Thoracic aorta (tissue), 2 donors: ENCODE measurements at places on chromosomes 1 and 21.

DNA sequence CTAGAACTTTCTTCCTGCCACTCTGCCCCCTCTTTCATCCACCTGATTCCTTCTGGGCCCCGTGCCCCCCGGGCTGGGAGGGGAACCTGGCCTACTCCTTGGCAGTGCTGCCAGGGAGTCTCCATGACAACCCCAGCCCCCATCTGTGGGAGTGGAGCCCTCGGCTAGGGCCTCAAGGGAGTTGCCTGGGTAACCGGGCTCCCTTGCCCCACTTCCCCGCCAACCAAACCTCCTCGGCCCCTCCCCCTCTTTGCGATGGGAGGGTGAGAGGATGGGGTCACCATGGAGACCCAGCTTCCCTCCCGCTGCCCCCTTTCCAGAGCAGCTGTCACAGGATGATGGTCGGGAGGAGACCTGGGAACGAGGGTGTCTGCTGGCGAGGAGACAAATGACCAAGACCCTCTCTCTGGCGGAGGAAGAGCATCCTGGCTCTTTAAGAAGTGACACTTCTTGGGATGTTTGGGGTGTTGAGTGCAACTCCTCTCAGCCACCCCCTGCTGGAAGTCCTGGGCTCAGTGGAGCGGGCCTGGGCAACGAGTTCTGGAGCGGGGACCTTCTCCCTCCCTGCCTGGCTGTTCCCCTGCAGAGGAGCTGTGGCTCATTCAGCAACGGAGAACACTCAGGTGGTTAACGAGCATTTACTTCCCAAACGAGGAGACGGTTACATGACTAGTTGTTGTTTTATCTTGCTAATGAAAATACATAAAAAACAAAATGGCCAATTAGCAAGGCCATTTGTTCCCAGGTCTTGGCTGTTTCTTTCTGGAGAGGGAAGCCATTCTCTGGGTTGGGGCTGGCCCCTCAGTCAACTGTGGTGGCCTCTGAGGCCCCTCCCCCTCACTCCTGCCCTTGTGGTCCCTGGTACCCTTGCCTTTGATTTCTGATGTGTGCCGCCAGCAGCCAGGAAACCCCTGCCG is 82.8 kb downstream of the UBIAD1 start:
- no peak overlapping the region for H3K27ac ChIP-seq
- no peaks in the 10 kb centered on the region for H3K36me3 ChIP-seq
- no peaks in the 10 kb centered on the region for H3K4me1 ChIP-seq
- H3K4me3 ChIP-seq: no peak overlapping the region
- no peak for DNase-seq
- no peaks in the 10 kb centered on the region for H3K27me3 ChIP-seq

GRCh38 chr1:3403388-3404231 is 50.9 kb upstream of the ARHGEF16 start:
- H3K27me3 ChIP-seq: no peaks in the 10 kb centered on the region
- H3K4me1 ChIP-seq: peaks cover 54% of the 10 kb centered on the region
- no peak overlapping the region for H3K4me3 ChIP-seq
- H3K36me3 ChIP-seq: peaks cover 32% of the 10 kb centered on the region
- H3K27ac ChIP-seq: peak overlapping the region; percentile 42
- no peak for DNase-seq

DNA sequence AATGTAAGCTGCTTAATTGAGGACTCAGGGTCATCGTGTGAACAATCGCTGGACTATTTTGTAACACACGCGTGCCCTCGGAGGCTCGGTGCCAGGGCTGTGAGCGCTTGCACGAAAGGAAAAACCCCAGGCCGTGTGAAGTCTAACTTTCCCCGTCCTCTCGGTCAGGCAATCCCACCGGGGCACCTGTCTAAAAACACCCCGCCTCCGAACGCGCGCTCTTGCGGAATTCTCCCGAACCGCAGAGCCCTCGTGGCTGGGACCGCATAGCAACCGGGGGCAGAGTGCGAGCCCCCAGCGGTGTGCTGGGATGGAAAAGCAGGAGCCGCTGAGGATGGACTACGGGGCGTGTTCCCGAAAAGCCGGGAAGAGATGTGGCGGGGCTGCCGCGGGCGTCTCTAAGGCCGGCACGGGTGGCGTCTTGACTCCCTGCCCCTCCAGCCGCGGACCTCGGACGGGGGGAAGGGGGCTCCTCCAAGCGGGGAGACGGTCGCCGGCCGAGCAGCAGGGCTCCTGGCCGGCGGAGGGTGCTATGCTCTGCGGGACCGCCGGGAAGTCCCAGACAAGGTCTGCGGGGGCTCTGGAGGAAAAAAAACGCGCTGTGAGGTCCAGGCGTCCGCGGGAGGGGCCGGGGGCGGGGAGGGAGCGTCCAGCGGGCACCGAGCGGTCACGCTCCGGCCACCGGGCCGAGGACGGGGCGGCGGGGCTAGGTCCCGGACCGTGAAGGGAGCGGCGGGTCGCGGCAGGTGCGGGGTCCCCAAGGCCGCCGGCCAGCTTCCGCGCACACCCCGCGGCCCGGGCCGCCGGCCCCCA is 936 bp downstream of the ZBTB21 start:
- H3K4me1 ChIP-seq: no peaks in the 10 kb centered on the region
- H3K36me3 ChIP-seq: no peaks in the 10 kb centered on the region
- H3K4me3 ChIP-seq: peak overlapping the region; percentile 83
- no peaks in the 10 kb centered on the region for H3K27me3 ChIP-seq
- H3K27ac ChIP-seq: peak overlapping the region; percentile 98

GRCh38 chr1:32031578-32032274 is 18.1 kb downstream of the KHDRBS1 start:
- no peaks in the 10 kb centered on the region for H3K27me3 ChIP-seq
- H3K4me1 ChIP-seq: peaks cover 9% of the 10 kb centered on the region
- H3K4me3 ChIP-seq: peak overlapping the region; percentile 19
- DNase-seq: no peak
- H3K27ac ChIP-seq: peak overlapping the region; percentile 13

- no peaks in the 10 kb centered on the region for H3K4me1 ChIP-seq
- no peaks in the 10 kb centered on the region for H3K36me3 ChIP-seq
Observed at GRCh38 chr21:17901458-17902079, 82.4 kb upstream of the C21orf91 start.

GRCh38 chr1:91161749-91162148 is 139.9 kb upstream of the ZNF644 start:
- H3K4me1 ChIP-seq: no peaks in the 10 kb centered on the region
- no peak overlapping the region for H3K4me3 ChIP-seq
- DNase-seq: no peak

DNA sequence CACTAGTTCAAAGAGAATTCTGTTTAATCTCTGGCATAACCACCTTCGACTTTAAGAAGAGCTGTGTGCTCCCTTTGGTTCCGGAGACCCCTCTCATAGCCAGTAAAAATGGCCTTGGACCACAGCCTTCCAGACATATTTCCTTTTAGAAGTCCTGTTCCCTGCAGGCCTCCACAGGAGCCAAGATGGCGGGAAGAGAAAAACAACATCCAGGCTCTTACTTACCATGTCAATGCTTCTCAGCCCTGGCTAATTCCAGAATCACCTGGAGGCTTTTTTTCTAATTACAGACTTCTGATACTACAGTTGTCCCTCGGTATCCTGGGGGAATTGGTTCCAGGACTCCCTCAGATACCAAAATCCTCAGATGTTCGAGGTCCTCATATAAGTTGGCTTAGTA is 362.5 kb downstream of the PBX1 start:
- no peaks in the 10 kb centered on the region for H3K36me3 ChIP-seq
- H3K4me3 ChIP-seq: no peak overlapping the region
- no peak overlapping the region for H3K27ac ChIP-seq
- no peaks in the 10 kb centered on the region for H3K4me1 ChIP-seq
- no peak for DNase-seq

DNA sequence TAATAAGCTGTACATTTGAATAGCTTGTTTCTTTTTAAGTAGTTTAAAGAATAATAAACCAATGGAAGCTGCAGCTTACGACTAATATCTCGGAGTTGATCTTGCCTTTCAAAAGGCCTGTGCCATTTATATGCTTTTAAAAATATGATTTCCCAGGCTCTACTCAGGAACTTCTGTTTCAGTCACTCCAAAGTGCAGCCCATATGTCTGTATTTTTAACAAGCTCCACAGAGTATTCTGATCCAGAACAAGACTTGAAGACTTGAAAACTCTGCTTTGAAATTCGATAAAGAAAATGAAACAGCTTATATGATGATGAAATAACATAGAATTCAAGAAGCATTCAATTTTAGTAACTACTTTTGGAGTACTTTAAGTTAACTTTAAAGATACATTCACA is 79.1 kb upstream of the PLPPR4 start:
- no peak for DNase-seq
- H3K36me3 ChIP-seq: no peaks in the 10 kb centered on the region
- no peaks in the 10 kb centered on the region for H3K4me1 ChIP-seq
- H3K27me3 ChIP-seq: no peaks in the 10 kb centered on the region

DNA sequence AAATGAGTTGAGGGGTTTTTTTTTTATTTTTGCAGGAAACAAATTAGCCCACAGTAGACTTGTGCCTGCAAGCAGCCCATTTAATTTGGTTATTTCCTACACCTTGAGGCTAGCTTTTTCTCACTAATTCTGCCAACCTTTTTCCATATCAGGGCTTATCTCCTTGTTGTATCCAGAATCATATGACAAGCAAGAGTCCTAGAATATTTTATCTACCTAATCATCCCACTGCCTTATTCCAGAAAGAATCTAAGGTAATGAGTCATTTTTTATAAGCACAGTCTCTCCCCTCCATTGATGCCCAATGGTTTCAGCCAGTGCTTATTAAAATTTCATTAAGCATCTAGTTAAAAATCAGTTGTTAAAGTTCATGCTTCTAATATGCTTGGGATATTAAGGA is 324.1 kb downstream of the BARHL2 start:
- no peak overlapping the region for H3K4me3 ChIP-seq
- no peaks in the 10 kb centered on the region for H3K36me3 ChIP-seq
- no peaks in the 10 kb centered on the region for H3K27me3 ChIP-seq

DNA sequence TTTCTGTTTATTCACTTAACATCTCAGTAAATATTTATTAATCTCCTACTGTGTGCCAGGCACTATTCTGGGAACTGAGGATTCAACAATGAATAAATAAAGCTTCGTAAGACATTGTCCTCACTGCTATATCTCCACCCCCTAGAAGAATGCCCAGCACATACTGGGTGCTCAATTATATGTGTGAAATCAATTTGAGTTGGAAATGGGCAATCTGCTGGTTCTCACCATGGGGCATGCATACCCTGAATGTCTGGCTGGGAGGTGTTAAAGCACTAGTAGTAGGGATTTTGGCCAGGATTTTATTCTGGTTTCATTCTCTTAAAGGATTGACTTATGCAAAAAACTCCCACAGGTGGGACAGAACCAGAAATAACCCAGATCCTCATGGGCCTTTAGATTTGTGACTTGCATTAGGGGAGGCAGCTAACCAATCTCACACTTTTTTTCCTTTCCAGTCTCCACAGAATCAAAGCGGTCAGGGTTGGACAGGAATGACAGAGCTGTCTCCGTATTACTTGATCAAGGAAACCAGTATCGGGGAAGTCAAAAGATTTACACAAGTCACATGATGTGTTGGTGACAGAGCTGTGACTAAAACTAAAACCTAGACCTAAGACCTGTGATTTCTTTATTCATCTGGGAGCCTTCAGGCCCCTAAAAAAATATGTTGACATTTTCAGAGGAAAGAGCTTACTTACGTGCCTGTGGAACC is 12.8 kb downstream of the GFI1 start:
- H3K27me3 ChIP-seq: no peaks in the 10 kb centered on the region
- DNase-seq: no peak
- no peak overlapping the region for H3K27ac ChIP-seq
- H3K4me1 ChIP-seq: no peaks in the 10 kb centered on the region

DNA sequence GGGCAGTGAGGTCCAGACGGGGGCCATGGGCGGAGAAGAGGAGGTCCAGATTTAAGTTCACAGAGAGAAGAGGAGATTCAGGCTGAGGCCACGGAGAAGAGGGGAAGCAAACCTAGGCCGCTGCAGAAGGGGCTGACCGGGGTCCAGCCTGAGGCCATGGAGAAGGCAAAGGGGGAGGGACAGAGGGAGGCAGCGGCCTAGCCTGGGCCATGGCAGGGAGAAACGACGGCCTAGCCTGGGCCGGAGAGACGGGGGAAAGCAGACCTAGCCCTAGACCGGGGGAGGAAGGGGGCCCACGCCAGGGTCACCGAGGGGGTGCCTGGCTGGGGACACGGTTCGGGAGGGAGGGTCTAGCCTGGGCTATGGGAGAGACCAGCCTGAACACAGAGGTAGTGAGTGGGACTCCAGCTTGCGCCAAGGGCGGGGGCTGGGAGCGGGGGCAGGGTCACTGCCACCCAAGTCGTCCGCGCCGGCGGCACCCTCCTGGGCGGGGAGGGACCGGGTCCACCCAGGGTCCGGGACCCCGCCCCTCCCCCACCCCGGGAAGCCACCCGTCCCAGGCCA is 459 bp downstream of the CAPZB start:
- no peaks in the 10 kb centered on the region for H3K27me3 ChIP-seq
- H3K27ac ChIP-seq: peak overlapping the region; percentile 95
- no peaks in the 10 kb centered on the region for H3K36me3 ChIP-seq
- peak overlapping the region; percentile 90 for H3K4me3 ChIP-seq
- DNase-seq: no peak

DNA sequence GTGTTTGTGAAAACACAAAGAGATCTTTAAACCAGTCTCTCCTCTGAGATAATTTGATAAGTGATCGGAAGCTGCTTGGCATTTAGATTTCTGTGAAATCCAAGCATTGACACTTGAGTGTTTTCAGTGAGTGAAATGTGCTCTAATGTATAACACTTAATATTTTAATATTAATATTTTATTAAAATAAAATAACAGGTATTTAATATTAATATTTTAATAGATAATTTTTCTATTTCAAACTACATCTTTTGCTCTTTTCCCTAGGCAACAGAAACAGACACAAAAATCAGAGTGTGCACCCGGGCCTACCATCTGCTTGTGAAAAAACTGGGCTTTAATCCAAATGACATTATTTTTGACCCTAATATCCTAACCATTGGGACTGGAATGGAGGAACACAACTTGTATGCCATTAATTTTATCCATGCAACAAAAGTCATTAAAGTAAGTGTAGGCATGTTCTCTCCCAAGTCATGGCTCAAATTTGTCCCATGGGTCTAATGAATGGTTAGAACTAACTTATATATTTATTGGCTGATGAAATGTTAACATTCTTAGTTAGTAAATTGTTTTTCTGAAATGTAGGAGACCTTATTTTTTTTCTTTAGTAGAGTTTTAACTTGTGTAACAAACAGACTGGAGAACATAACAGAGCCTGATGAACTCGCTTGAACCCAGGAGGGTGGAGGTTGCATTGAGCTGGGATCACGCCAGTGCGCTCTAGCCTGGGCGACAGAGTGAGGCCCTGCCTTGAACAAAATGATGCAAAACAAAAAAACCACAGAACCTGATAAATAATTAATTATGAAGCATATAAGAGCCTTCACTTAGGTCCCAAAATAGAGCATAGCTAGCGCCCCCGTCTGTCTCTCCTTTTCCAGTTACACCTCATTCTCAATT is 55.2 kb downstream of the MTR start:
- H3K27me3 ChIP-seq: no peaks in the 10 kb centered on the region
- no peaks in the 10 kb centered on the region for H3K4me1 ChIP-seq
- no peak overlapping the region for H3K27ac ChIP-seq
- H3K36me3 ChIP-seq: peaks cover 8% of the 10 kb centered on the region
- H3K4me3 ChIP-seq: no peak overlapping the region

GRCh38 chr1:54374766-54375165 is 31.4 kb downstream of the SSBP3 start:
- H3K27ac ChIP-seq: no peak overlapping the region
- no peak overlapping the region for H3K4me3 ChIP-seq
- peaks cover 4% of the 10 kb centered on the region for H3K4me1 ChIP-seq
- DNase-seq: no peak
- no peaks in the 10 kb centered on the region for H3K27me3 ChIP-seq

GRCh38 chr1:40392221-40392620 is 18.7 kb downstream of the SMAP2 start:
- no peak overlapping the region for H3K4me3 ChIP-seq
- no peaks in the 10 kb centered on the region for H3K27me3 ChIP-seq
- H3K4me1 ChIP-seq: peaks cover 19% of the 10 kb centered on the region
- no peak overlapping the region for H3K27ac ChIP-seq
- H3K36me3 ChIP-seq: no peaks in the 10 kb centered on the region
- DNase-seq: no peak
